ENCODE measurements at places on chromosomes 12 and 14.

DNA sequence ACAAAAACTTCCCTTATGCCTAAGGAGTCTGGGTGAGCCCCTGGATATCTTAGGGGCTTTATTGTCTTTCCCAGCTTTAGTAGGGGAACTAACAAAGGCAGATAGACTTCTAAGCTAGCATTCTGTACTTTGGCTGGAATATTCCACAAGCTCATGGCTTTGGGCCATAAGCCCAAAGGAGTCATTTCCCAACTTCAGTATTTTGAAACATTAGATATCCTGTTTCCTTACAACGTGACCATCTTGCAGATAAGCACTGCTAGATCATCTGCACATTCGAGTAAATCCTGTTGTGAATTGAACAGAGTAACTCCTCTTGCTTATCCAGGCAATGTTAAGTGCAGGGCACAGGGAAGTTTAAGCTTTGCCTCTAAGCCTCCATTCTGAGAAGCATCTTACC is 70.6 kb upstream of the ACTN1 start:
- no peak for DNase-seq

GRCh38 chr14:105087963-105088811 is 23.0 kb upstream of the GPR132 start:
- no peak for DNase-seq

GRCh38 chr12:93366422-93366821 is 11.3 kb upstream of the NUDT4 start:
- DNase-seq, result no peak

- peak; percentile 71 for DNase-seq
Measured at GRCh38 chr12:121240484-121241101, 30.7 kb downstream of the P2RX4 start.

DNA sequence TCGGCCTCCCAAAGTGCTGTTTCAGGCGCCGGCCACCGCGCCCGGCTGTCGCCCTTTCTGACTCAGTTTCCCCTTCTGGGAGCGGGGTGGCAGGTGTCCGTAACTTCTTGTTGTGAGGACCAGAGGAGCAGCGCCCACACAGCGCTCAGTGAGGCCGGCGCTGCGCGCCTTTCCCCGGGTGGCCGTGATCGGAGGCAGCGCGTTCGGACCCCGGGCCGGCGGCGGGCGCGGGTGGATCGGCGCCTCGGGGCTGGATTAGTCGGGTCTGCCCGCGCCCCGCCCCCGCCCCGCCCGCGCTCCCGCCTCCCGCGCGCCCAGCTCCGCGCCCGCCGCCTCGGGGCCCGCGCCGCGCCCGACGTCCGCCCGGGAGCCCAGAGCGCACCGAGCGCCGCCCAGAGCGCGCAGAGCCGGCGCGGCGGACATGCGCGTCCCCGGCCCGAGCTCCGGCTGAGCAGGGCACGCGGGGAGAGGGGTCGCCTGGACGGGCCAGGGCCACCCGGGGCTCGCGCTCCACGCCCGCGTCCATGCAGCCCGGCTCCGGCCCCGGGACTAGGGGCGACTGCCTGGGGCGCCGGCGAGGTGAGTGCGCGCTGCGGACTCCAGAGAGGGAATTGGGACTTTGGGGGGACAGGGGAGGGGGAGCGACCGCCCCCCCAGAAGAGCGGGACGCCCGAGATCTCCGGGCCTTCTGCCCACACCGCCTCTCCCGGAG is 50.6 kb downstream of the LRCOL1 start:
- no peak for DNase-seq

- DNase-seq, result no peak
Measured at GRCh38 chr14:21771671-21772070, 98.1 kb upstream of the OR4E1 start.

DNA sequence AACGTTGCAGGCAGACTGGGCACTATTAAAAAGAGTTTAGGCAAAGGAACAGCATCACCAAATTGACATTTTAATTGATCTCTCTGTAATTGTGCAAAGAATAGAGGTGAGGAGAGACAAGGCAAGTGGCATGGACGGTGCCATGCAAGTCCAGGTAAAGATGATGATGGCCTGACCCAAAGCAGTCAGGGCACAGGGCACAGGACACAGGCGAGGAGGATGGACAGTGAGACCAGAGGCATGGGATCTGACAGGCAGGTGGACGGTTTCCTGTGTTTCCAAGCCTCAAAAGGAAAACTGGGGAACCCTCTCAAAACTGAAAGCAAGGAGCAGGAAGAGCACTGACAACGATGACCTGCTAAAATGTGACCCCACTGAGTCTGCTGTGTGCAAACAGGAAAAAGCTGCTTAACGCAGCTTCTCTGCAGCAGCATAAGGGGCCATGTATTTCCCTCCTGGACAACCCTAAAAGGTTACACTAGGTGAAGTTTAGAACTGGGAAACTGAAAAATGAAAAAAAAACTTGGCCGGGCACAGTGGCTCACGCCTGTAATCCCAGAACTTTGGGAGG is 50.9 kb downstream of the CLIP1 start:
- DNase-seq, result no peak

GRCh38 chr12:79933532-79934264 is 1.2 kb downstream of the PPP1R12A start:
- DNase-seq, result no peak

DNA sequence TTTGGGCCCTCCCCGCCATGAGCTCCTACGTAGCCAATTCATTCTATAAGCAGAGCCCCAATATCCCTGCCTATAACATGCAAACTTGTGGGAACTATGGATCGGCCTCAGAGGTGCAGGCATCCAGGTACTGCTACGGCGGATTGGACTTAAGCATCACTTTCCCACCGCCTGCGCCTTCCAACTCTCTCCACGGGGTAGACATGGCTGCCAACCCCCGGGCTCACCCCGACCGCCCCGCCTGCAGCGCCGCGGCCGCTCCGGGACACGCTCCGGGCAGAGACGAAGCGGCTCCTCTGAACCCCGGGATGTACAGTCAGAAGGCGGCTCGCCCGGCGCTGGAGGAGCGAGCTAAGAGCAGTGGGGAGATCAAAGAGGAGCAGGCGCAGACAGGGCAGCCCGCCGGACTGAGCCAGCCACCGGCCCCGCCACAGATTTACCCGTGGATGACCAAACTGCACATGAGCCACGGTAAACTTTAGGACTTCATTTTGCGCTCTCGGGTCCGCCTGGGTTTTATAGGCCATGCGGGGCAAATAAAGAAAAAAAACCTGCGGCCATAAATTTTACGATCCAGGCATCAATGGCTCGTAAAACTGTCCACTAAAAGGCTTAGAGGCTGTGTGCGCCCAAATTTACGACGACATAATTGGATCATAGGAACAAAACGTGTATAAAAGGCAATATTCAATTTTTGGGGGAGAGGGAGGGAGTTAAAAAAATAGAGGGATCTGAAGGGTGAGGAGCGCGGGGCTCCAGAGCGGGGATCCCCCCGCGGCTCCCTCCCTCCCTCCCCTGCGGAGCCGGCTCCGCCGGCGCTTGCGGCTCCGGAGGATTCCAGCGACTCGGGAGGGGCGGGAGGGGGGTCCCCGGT is 493 bp downstream of the HOXC5 start:
- DNase-seq, result no peak

GRCh38 chr12:15045451-15045850 is 72.6 kb downstream of the PDE6H start:
- no peak for DNase-seq

DNA sequence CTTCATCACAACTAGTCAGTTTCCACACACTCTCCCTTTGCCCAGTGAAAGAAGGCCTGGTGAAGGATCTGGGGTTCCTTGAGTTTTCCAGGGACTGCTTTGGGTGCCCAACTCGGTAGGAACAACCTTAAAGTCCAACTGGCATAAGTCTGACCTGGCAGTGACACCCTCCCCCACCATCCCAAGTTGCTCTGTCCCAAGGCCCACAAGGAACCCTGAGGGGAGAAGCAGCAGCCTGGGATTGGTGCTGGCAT is 1.6 kb downstream of the KMT2D start:
- DNase-seq, result no peak

- no peak for DNase-seq
Measured at GRCh38 chr14:81192594-81192993, 28.2 kb downstream of the GTF2A1 start.

GRCh38 chr14:87000081-87000480 is 992.9 kb downstream of the GALC start:
- DNase-seq, result no peak

GRCh38 chr12:45217846-45218245 is 2.0 kb downstream of the ANO6 start:
- DNase-seq, result no peak

GRCh38 chr12:66103016-66103913 is 27.3 kb downstream of the LLPH start:
- DNase-seq, result no peak

- no peak for DNase-seq
Measured at GRCh38 chr14:92154283-92154942, 32.6 kb downstream of the CPSF2 start.
